ENCODE measurements at places on chromosomes 1 and 21.

- no peak for DNase-seq
These were observed 59.7 kb downstream of the CLIC6 start for GRCh38 chr21:34728479-34728878.

DNA sequence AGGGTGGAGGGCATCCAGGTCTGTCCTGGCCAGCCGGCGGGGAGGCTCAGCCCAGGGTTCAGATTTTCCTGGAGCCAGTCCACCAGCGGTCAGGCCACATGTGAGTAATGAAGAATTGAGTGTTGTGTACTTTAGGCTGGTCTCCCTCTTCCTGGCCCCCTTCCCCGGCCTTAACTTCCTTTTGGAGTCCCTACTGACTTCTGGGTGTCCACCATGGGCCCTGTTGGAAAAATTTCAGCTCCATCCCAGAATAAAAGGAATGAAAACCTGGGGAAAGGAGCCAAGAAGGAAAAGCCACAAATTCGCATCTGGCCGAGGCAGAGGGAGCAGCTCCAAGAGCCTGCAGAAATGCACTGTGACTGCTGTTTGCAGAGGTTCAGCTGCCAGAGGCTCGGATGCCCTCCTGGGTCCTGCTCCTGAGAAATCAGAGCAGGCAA is 35.5 kb upstream of the HHAT start:
- DNase-seq, result peak; percentile 70

GRCh38 chr1:36154765-36155407 is 1.1 kb upstream of the MAP7D1 start:
- DNase-seq, result no peak

GRCh38 chr1:73701826-73702225 is 496.1 kb downstream of the LRRIQ3 start:
- no peak for DNase-seq

GRCh38 chr1:234611225-234611846 is 1.4 kb upstream of the IRF2BP2 start:
- peak; percentile 91 for DNase-seq

DNA sequence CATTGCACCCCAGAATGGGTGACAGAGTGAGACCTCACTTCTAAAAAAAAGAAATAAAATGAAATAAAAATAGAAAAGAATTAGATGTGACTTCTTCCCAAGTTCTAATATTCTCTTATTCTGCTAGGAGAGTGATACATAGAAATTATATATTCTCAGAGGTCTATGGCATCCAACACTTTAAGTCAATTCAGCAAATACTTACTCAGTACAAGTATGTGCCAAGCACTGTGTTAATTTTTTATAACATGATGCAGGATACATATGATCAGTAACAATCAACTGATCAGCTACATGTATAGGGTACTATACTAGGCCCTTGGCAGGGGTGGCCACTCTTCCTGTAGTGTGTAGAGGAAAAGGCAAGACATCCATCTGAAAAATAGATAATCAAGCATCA is 13.0 kb upstream of the JAK1 start:
- no peak for DNase-seq

GRCh38 chr1:80036690-80037432 is 1030.3 kb upstream of the ADGRL4 start:
- no peak for DNase-seq

DNA sequence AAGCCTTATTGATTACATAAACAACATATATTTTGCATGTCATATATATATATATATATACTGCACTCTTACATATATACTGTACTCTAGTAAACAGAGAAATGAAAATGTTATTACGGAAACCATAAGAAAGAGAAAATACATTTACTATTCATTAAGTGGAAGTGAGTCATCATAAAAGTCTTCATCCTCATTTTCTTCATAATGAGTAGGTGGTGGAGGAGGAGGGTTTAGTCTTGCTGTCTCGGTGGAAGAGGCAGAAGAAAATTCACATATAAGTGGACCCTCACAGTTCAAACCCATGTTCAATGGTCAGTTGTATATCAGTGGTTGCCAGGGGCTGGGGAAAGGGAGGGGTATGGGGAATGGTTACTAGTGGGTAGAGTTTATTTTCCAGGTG is 8.0 kb upstream of the IFNLR1 start:
- no peak for DNase-seq

GRCh38 chr1:29256394-29256793 is 20.1 kb downstream of the PTPRU start:
- no peak for DNase-seq

GRCh38 chr1:229778794-229779193 is 152.7 kb downstream of the URB2 start:
- DNase-seq, result no peak

- DNase-seq, result peak; percentile 89
These were observed 18.3 kb upstream of the ALPL start for GRCh38 chr1:21490774-21491487.

- DNase-seq, result peak; percentile 71
These were observed 55.3 kb downstream of the CDC7 start for GRCh38 chr1:91555821-91556531.

DNA sequence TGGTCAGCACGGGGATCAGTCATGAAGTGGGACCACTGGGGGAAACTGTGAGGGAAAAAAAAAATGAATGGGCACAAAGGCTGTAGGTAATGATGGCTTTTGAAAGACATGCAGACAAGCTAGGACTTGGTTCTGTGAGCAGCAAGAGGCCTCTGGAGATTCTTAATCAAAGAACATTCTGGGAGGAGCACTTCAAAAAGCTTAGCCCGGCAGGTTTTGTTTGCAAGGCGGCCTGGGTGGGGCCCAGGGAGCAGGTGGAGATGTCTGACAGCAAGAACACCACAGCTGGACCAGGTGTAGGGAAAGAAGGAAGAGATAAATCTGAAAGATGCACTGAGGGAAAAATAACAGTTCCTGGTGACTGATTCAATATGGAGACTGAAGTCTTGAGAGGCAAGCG is 6.0 kb downstream of the TEX35 start:
- no peak for DNase-seq
